ENCODE measurements at places on chromosomes 2 and 18.
A peak's percentile ranks its signal among the peaks of the same experiment; 100 is the strongest.

GRCh38 chr2:240553956-240554480, 3.8 kb downstream of the ANKMY1 start:
- no peak for DNase-seq

- peak; percentile 64 for DNase-seq
Observed at GRCh38 chr2:179749210-179749609, 112.2 kb downstream of the ZNF385B start.

DNA sequence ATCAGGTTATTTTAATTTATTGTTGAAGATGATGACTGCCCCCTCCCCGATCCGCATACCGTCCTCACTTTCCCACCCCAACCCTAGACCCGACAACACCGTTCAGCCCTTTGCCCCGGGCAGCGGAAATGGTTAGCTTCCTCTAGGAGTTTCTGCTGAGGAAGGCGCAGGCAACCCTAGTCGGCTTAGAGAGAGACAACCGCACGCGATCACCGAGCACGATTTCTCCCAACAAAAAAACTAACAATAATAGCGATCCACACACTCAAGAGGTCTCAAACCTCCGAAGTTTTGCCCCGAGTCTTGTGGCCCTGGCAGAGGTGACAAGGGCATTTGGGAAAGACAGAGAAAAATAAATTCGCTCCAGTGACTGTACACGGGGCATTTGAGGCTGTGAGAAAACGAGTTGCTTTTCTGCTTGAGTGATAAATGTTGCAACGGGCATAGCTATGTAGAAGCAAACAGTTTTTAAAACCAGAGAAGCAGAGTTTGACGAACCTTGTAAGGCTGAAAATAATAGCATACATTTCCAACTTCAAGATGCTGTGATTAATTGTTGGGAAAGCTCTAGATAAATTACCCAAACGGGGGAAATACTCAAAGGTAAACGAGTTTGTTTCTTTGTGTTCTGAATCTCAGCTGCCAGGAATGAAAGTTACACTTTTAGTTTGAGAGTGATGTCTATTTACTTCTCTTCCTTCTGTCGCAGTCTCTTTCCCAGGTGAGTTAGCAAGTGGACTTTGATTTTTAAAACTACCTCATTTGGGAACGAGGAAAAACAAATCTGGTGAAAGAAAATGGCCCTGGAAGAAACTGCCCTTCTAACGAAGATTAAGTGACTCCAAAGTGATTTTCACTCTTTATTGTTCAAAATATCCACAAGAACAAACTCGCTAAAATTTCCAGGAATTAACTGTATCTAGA, 11.0 kb upstream of the SIX3 start:
- no peak for DNase-seq

- DNase-seq: no peak
Observed at GRCh38 chr2:11420190-11420589, 45.8 kb downstream of the E2F6 start.

GRCh38 chr2:134035605-134036370, 218.1 kb upstream of the MGAT5 start:
- DNase-seq: no peak

All from cardiac fibroblast (primary cell).